ENCODE measurements at places on chromosomes 11 and 22.

DNA sequence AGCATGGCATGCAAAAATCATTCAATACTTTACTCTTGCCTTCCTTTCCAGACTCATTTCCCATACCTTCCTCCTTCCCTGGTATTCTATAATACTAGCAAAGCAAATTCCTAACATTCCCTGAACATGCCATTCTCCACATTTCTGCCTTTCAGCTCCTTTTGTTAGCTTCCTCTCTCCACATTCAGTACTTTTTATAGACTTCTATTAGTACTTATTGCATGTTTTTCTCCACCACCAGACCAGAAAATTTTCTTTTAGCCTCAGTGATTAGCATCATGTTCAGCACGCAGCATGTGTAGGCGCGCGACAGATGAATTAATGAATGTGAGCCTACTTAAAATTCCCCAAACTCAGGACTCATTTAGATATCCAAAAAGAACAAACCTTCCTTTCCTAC is 935.3 kb downstream of the DLG2 start:
- no peaks in the 10 kb centered on the region for H3K27me3 ChIP-seq
- H3K4me1 ChIP-seq = no peaks in the 10 kb centered on the region

GRCh38 chr11:64870176-64870892 is 8.1 kb downstream of the EHD1 start:
- peaks cover 6% of the 10 kb centered on the region for H3K36me3 ChIP-seq
- H3K4me3 ChIP-seq = no peak overlapping the region
- peak overlapping the region; percentile 82 for H3K27ac ChIP-seq
- H3K27me3 ChIP-seq = no peaks in the 10 kb centered on the region

- DNase-seq = no peak
- no peaks in the 10 kb centered on the region for H3K36me3 ChIP-seq
- H3K4me3 ChIP-seq = no peak overlapping the region
- H3K27ac ChIP-seq = no peak overlapping the region
Observed at GRCh38 chr11:88695689-88696414, 358.3 kb upstream of the CTSC start.

DNA sequence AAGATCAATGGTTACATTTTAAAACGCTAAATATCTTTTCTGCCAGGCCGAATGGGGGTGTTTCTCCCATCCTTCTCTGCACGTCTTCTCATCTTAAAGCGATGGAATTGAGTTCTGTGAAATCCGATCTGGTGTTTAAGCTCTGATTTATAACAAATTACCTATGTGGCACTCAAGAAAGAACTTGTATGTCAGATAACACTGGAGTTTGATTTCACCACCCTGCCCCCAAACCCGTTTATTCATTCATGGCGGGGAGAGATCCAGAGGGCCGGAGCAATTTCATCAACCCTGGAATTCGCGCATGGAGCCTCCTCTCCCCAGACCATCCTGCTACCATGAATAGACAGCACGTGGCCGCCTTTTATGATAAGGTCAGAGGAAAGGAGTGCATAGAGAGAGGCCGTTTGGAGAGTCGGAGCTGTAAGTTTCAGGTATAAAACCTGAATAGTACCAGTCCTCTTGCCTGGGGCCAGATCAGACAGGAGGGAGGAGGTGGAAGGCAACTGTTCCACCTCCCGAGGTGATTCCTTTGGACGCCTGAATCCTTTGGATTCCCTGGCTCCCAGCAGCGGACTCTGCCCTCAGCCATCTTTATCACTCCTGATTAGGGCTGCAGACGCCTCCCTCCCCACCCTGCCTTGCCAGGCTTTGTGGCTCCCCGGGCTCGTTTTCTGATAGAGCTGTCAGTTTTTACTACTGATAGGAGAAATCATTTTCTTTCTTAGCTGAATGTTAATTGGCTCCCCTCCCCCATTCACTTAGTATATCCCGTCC is 27.3 kb upstream of the NFAM1 start:
- no peaks in the 10 kb centered on the region for H3K36me3 ChIP-seq
- no peak overlapping the region for H3K4me3 ChIP-seq
- DNase-seq = no peak
- no peaks in the 10 kb centered on the region for H3K27me3 ChIP-seq
- no peak overlapping the region for H3K27ac ChIP-seq

GRCh38 chr11:69203901-69204245 is 48.1 kb downstream of the SMIM38 start:
- H3K27ac ChIP-seq = no peak overlapping the region
- no peaks in the 10 kb centered on the region for H3K36me3 ChIP-seq
- no peaks in the 10 kb centered on the region for H3K27me3 ChIP-seq
- DNase-seq = no peak
- no peak overlapping the region for H3K4me3 ChIP-seq

DNA sequence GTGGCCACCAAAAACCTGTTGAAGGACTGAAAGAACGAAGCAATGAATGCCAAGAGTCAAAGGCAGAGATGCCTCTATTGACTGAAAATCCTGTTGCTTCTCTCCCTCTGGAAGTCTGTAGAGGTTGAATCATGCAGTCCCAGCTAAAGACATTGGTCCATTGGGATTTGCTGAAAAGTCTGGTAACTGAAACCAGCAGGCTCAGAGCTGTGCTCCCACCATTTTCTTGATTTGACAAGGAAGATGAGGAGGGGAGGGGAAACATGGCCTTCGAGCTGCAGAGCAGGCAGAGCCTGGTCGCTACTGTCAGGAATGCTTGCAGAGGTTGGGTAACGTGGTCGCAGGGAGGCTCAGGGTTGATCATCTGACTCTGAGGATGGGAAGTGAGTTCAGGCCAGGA is 72.8 kb upstream of the CSNK2A3 start:
- no peak for DNase-seq
- H3K4me3 ChIP-seq = no peak overlapping the region
- H3K36me3 ChIP-seq = no peaks in the 10 kb centered on the region
- peaks cover 31% of the 10 kb centered on the region for H3K4me1 ChIP-seq

DNA sequence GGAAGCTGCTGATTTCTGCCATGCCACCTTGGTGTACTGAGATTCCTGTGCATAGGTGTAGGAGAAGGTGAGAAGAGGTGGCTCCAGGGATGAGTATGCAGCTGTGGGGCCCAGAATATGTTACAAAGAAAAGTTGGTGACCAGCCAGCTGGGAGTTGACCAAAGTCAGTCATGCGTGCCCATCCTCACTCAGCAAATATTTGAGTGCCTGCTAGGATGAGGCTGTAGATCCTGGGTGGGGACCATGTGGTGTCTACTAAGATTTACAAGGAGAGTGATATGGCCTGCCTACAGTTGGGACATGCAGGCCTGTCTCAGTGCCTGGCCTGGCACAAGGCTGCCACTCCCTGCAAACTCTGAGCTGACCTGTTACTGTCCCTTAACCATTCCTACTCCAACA is 19.4 kb downstream of the RNF185 start:
- H3K4me3 ChIP-seq = no peak overlapping the region
- DNase-seq = no peak
- no peak overlapping the region for H3K27ac ChIP-seq
- no peaks in the 10 kb centered on the region for H3K4me1 ChIP-seq
- no peaks in the 10 kb centered on the region for H3K36me3 ChIP-seq
- no peaks in the 10 kb centered on the region for H3K27me3 ChIP-seq

- H3K4me1 ChIP-seq = peaks cover 57% of the 10 kb centered on the region
- H3K4me3 ChIP-seq = no peak overlapping the region
- H3K27ac ChIP-seq = peak overlapping the region; percentile 94
- H3K27me3 ChIP-seq = no peaks in the 10 kb centered on the region
Observed at GRCh38 chr22:31627223-31627731, 34.7 kb downstream of the PISD start.

GRCh38 chr11:22456993-22457762 is 119.0 kb downstream of the SLC17A6 start:
- H3K36me3 ChIP-seq = no peaks in the 10 kb centered on the region
- H3K27me3 ChIP-seq = no peaks in the 10 kb centered on the region
- no peaks in the 10 kb centered on the region for H3K4me1 ChIP-seq
- H3K4me3 ChIP-seq = no peak overlapping the region
- no peak for DNase-seq
